ENCODE measurements at places on chromosomes 2 and 18.

DNA sequence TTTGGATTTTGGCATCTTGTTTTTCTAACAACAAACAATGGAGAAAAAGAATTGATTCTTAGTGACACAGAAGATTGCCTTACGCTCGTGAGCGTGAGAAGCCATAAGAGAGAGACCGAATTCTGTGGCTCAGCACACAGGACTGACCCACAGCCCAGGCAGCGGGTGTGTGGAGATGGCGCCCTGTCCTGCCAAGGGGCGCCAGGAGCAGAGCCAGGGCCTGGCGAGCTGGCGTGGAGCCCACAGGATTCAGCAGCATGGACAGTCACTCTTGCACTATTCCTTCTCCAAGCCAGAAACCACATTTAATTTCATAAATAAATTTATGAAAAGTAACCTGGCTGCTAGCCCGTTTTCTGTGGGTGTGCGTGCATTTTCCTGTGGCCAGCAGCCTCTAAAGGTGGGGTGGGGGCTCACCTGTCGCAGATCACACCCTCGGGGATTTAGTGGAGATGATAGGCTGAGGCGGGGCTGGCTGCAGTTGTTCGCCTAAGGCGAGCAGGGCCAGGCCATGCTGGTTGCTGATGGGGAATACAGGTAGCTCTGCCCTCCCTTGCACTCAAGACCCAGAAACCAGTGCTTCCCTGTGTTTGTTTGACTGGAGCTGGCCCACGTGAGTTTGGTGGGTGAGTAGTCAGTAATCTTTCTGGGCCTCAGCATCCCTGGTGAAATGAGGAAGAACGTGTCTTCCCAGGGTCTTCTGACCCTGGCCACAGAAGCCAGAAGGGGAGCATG lies 46.2 kb downstream of the FAM168B start:
- no peak for DNase-seq

GRCh38 chr18:74610860-74611259 lies 13.2 kb downstream of the ZNF407 start:
- no peak for DNase-seq

- DNase-seq, result no peak
Measured at GRCh38 chr18:31077878-31078277, 24.3 kb downstream of the DSC2 start.

DNA sequence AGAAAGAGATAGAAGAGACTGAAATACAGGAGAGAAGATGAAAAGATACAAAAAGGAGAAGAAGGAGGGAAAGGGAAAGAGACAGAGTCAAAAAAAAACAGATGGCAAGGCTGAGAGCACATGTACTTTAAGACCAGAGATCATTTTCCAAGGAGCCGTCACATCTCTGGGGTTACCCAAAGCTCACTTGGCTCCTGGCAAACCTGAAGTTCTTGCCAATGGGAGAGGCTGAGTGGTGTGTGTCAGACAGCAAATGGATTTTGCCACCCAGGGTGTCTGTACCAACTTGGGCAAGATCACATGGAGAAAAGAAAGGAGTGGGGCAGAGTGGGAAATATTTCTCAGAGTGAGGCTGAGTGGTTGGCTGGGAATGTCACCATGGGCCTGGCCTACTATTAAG lies 219.3 kb upstream of the TNP1 start:
- DNase-seq, result no peak

DNA sequence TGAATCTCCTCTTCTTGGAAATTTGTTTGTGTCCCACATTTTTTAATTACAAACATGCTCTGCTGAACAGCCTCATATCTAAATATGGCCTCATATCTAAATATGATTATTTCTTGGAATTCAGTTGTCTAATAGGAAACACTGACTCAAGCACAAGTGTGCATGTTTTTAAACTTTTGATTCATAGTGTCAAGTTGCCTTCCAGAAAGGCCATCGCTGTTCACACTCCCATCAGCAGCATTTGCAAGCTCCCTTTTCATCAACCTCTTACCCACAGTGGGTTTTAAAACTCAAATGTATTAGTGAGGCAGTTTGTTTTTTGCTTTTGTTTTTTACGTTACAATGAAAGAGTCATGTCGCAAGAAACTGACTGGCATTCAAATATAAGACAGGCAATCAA lies 65.2 kb upstream of the SMAD2 start:
- DNase-seq, result no peak

GRCh38 chr2:216819055-216819454 lies 40.8 kb downstream of the TNP1 start:
- DNase-seq, result no peak

- no peak for DNase-seq
Measured at GRCh38 chr2:58601017-58601416, 359.9 kb upstream of the FANCL start.

GRCh38 chr18:71942433-71942832 lies 601.7 kb downstream of the CBLN2 start:
- no peak for DNase-seq

DNA sequence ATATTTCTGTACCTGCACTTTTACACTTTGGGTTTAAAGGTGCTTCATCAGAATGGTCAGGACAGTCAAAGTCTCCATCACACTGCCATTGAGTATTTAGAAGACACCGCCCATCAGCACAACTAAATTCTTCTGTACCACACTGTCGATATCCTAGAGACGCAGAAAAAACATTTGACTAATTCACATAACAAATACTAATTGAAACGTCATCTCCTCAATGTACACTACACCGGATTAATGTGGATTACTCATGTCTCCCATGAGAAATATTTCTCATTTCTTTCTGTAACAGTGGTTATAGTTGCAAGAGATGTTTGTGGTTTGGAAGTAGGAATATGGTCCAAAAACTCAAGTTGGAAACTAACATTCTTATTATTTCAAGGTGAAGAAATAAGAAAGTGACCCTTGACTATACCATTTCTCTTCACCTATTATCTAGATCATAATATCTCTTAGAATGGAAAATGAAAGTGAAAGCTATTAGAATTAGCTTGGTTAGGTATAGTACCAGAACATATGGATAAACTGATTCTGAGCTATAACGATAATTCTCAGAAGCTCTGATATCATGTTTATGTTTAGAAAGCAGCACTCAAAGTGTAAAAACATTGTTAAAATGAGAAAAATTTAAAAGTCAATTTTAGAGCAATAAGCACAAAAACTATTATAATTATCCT lies 1627.7 kb downstream of the LRP1B start:
- no peak for DNase-seq
